ENCODE measurements at places on chromosomes 11 and 22.

- no peak for DNase-seq
Observed at GRCh38 chr22:48893288-48894063, 934.2 kb downstream of the BRD1 start.

- DNase-seq: no peak
Observed at GRCh38 chr11:13826505-13827278, 135.8 kb upstream of the SPON1 start.

DNA sequence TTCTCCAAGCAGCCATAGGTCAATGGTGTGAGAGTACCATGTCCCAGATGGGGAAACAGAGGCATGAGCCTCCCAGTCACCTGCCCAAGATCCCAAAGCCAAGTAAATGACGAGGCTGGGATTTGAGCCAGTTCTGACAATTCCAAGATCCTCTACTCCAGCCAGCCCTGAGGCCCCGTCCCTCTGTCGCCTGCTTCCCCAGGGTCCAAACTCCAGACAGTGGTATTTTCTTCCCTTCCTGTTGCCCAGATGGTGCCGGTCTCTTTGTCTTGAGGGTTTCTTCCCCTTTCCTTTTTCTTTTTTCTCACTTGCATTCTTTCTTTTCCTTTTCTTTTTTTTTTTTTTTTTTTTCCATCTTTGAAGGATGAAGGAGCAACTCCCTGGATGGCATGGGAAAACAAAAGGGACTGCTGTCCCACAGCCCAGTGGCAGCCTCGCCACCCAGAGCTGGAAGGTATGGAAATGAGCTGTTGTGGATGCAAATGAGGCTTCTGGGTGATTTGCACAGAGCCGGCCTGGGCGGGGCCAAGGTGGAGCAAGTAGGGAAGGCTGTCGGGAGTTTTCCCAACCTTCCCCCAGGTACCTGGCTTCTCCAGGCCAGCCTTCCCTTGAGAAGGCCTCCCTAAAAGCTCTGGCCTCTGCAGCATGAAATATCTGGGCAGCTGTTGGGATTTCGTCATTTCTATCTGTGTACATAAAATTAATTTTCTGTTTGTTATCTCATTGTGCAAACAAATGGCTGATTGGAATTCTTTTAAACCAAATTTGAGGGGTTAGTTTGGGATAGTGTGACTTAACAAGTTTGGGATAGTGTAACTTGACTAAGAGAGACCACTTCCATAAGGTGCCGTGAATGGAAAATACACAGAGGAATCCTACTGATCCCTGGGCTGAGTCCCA is 146.8 kb downstream of the MN1 start:
- no peak for DNase-seq

DNA sequence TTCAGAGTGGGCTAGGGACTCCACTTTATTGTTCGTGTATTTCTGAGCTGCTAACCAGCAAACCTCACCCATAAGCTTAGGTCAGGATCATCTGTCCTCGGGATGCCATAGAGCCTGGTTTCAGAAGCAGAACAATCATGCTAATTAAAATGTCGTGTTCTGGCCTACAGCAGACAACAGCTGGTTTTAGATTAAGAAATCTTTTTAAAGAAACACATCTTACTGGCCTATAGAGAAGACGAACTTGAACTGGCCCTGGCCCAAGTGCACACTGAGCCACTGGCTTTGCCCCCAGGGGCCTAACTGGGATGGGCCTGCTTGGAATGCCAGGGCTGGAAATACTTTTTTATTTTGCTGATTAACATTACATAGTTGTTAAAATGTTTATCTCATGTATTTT is 63.2 kb downstream of the ALX4 start:
- DNase-seq: no peak

DNA sequence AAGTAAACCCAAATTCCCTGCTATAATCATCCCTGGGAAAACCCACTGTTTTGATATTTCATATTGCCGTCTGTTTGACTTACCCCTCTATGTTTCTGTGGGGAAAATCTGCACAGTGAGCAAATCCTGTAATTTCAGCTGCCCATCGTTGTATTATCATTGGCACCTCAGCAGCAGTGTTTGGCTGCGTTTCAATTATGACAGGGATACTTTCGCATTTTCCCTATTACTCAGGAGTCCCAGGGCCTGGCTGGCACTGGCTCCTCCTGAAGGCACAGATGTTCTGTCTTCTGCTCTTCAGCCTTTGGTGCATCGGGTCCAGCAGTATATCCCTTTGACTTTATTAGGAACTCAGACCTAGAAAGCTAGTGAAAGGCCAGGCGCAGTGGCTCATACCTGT is 12.2 kb upstream of the MMP12 start:
- no peak for DNase-seq

DNA sequence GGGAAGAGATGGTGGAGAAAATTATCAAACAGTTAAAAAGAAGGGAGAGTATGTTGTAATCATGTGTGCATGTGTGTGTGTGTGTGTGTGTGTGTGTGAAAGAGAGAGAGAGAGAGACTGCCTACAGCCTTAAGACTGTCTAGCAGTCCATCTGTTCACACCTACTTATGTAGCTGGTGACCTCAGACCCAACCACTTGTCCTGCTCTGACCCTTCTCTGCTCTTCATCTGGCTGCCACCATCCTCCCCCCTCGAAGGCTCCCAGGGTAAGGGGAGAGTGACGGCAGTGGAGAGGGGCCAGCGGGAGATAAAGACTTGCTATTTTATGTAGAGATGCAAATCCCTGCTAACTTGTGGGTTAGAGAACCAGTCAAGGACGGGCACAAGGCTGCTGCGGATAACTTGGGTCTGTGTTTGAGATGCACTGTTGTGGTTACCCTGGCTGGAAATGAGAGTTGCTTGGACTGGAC is 24.9 kb upstream of the GRAMD1B start:
- DNase-seq: no peak

- no peak for DNase-seq
Observed at GRCh38 chr11:23688835-23689234, 808.0 kb upstream of the LUZP2 start.

DNA sequence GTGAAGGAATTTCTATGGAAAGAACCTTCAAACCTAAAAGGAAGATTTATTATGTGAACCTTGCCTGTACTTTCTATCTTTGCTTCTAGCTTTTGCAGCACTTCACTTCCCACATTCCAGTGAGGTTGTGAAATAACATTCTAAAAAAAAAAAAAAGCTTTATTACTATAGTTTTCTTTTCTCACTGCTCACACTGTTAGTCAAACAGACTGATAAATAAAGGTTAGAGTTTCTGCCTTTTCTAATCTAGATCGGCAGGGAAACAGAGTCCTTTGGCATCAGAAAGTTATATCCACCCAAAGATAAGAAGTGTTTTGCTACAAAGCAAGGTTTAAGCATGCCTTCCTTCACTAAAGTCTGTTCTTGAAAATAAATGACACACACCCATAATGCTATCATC is 2.8 kb downstream of the AAMDC start:
- no peak for DNase-seq

Measured in posterior cingulate gyrus (tissue), 11 donors.